ENCODE measurements at places on chromosomes 7 and 10.

DNA sequence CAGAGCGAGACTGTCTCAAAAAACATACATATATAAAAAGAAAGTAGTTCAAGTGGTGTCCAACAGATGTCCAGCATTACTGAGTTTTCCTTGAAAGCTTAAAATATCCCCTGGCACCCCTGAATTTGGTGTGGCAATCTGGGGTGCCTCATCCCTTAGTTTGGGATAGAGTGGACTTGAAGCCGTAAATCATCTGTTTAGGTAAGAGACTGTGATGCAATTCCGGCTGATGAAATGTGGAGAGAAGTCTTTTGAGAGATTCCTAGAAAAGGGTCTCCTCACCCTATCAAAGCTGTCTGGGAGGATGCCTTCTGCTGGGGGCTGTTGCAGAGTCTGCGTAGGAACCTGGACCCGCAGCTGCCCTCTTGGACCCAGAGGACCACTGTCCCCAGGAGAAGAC, 408.0 kb downstream of the RPS24 start:
- no peak for DNase-seq

DNA sequence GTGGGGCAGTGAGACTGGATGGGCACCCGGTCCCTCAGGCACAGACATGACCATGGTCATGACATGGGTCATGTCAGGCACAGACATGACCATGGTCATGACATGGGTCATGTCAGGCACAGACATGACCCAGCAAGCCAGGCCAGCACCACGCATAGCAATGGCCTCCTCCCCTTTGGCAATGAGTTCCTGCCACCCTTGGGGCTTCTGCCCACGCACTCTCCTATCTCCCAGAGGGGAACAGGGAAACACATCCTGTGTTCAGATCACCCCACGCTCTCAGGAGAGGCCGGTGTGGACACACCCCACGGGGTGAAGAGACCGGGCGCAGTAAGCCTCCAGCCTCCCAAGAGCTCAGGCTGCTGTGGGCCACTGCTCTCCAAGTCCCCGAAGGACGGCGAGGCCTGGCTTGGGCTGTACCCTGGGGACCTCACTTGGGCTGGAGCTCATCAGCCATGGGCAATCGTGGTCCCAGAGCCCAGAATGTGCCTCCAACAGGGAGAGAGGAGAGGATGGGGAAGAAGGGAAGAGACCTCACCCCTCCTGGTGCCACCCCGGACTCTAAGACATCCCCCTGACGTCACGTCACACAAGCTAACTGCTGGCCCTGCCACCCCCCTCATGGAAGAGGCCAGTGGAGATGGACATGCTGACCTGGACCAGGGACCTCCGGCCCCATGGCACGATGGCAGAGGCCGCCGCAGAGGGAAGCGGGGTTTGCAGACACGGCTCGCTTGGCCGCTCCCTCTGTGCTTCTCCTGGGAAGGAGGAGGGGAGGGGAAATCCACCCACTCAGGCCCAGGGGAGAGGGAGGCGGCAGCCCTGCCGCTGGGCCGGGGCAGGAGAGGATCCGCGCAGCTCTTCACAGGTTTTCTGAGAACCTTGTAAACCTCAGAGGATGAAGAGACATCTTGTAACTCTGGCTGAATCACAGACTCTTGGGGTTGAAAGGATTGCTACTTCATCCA, 269.6 kb downstream of the ELFN1 start:
- no peak for DNase-seq

GRCh38 chr7:80213814-80214213, 79.2 kb downstream of the GNAI1 start:
- no peak for DNase-seq

DNA sequence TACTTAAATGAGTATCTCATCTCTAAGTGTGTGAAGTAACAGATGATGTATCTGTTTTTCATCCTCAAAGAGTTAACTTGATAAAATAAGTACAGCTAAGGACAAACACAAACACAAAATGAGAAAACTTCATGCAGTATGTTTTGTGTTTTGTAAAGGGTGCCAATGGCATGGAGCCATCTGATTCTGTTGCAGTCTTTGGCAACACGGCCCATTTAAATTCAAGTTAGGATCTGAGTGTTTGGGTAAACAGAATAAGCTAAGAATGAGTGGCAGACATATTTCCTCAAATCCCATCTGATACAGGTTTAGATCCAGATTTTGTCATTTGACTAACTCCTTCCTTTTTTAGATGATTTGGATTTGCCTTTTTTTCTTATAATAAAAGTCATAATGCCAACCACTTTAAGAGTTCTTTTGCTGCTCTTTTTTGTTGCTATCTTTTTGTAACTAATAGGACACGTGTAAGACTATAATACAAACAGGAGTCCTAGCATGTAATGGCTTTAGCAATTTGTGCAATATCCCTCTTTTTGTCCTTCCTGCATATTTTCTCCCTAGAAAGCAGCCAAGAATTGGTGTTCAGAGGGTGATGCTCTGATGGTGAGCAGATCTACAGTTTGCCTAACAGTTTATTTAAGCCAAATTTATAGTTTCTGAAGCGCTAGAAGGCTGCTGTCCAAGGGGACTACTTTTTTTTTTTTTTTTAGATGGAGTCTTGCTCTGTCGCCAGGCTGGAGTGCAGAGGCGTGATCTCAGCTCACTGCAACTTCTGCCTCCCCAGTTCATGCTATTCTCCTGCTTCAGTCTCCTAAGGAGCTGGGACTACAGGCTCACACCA, 18.9 kb upstream of the ACTA2 start:
- DNase-seq = no peak

- no peak for DNase-seq
These were observed 24.5 kb downstream of the FOXK1 start for GRCh38 chr7:4706384-4707216.

DNA sequence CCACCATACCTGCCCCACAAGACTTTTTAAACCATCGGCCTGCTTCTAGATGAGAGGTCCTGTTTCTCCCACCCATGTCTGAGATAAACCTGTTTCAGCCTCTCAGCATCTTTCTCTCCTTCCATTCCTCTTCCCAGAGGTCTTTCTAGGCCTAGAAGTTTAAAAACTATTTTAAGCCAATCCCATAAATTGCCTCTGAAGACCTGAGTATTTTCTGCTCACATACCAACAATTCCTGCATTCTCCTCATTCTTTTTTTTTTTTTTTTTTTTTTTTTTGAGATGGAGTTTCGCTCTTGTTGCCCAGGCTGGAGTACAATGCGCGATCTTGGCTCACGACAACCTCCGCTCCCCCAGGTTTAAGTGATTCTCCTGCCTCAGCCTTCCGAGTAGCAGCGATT, 262.9 kb upstream of the AUTS2 start:
- DNase-seq = no peak

- no peak for DNase-seq
These were observed 16.5 kb downstream of the DIP2C start for GRCh38 chr10:672992-673391.

DNA sequence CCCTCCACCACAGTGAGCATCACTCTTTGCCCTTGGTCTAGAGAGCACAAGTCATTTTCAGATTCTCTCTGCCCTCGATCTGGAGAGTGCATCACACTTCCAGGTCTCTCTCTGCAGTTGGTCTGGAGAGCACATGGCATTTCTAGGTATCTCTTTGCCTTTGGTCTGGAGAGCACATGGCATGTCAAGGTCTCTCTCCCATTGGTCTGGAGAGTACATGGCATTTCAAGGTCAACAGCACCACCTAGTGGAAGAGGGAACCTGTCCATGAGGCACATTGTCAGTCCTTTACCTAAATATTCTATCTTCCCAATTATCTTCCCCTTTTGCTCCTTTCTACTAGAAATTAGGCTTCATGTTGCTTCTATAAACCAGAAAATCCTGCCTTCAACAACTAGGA, 1139.4 kb downstream of the XPNPEP1 start:
- DNase-seq = no peak

GRCh38 chr10:113127901-113128283, 177.8 kb downstream of the TCF7L2 start:
- DNase-seq = no peak

GRCh38 chr7:26444555-26444954, 152.9 kb downstream of the SNX10 start:
- no peak for DNase-seq

DNA sequence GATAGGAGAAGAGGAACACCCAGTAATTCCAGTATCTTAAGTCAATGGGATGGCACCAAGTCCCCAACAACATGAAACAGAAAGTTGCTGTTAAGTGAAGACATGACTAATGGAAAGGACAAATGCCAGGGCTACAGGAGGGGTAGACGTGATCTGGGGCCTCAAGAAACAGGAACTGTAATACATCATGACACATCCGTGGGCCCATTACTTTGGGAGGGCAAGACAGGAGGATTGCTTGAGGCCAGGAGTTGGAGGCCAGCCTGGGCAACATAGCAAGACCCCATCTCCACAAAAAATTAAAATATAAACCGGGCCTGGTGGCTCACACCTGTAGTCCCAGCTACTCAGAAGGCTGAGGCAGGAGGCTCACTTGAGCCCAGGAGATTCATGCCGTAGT, 408.6 kb upstream of the PRKCQ start:
- peak; percentile 4 for DNase-seq

DNA sequence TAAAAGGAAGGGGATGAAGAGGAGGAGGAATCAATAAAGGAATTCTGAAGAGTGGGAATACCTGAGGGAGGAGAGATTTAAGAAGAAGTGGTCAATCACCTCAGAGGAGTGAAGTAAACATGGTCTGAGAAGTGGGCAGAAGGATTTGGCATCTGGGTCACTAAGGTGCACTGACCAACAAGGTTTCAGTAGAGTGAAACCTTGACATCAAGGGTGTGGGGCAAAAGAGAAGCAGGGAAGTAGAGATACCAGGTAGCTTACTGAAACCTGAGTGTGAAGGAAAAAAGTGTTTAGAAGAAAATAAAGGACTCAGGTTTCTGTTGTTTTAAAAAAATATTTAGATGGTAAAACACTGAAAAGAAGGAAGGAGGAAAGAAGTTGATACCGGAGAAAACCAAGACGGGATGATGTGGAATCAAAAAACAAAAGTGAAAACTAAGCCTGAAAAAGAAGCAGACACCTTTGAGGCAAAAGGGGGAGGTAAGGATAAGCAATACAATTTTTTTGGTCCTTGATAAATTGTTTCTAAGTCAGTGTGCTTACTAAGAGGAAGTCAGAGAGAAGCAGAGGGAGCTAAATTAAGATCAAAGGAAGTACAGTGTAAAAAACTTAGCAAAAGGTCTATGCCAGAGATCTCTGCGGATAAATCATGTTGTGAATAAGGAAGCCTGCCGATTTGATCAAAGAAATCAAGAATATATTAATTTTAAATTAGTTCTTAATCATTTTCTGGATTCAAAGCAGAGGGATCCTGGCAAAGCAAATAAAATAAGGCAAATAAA, 137.2 kb upstream of the GPR22 start:
- DNase-seq = no peak

- no peak for DNase-seq
These were observed 84.3 kb downstream of the CREM start for GRCh38 chr10:35210961-35211360.

DNA sequence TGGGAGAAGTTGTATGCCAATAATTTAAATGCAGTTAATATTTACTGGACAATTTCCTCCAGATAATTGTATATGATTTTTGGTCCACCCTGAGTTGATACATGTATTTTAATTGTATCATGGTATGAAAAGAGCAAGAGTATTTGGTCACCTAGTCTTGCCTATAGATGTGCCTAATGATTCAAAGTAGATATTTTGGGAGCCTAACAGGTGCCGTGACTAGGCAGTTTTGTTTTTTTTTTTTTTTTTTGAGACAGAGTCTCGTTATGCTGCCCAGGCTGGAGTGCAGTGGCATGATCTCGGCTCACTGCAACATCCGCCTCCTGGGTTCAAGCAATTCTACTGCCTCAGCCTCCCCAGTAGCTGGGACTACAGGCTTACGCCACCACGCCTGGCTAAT, 59.3 kb upstream of the ATRNL1 start:
- DNase-seq = no peak

DNA sequence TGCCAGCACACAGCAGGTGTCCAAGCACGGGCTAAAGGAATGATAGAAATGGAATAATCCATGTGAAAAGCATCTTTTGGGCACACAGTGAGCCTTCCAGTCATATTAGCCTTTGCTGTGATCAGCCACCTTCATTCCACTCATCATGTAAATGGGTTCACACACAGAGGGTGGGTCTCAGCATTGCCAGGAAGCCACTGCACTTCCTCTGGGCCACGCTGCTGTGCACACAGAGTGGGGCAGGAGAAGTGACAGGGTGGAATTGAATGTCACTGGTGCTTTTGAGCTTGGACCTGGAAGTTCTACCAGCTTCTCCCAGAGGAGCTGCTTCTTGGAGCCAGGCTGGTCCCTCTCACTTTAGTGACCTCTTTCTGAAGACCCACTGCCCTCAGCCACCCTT, 203.5 kb downstream of the USP6NL start:
- no peak for DNase-seq

GRCh38 chr7:97771576-97771975, 39.7 kb downstream of the TAC1 start:
- DNase-seq = no peak

- DNase-seq = no peak
These were observed 1046.9 kb downstream of the TYW1 start for GRCh38 chr7:68043546-68043945.

DNA sequence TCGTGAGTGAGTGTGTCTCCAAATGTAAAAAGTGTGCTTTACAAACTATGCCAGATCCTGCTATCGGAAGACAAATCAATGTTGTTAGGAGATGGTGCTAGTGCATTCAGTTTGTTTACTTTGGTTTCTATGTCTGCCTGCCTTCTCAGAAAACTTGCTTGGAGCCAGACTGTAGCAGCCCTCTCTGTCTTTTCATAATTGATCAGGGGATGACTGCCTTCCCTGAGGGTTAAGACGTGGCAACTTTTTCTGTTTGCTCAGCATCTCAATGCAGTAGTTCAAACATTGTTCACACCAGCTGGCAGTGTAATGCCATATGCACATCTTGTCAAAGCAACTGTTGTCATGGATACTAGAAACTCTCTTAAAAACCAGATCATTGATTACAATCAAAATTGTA, 118.5 kb downstream of the FOXP2 start:
- DNase-seq = no peak

- DNase-seq = no peak
These were observed 142.6 kb upstream of the ASAH2 start for GRCh38 chr10:50393784-50394467.

DNA sequence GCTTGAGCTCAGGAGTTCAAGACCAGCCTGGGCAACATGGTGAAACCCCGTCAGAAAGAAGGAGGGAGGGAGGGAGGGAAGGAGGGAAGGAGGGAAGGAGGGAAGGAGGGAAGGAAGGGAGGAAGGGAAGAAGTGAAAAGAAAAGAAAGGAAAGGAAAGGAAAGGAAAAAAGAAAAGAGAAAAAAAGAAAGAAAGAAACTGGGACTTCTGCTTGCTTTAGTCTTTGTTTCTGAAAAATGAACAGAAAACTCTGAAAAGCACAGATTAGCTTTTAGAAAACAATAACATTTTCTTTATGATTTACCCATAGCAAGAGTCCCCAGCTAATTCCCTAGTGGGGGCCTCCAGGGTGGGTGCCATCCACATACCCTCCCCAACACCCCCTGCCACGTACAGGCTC, 46.8 kb downstream of the ATOH7 start:
- DNase-seq = no peak

- DNase-seq = no peak
These were observed 117.9 kb downstream of the AOAH start for GRCh38 chr7:36606153-36606975.

- no peak for DNase-seq
These were observed 9.2 kb downstream of the SGMS1 start for GRCh38 chr10:50614444-50615137.

- DNase-seq = no peak
These were observed 27.9 kb upstream of the NPFFR1 start for GRCh38 chr10:70311698-70312097.

- no peak for DNase-seq
These were observed 45.0 kb downstream of the ESYT2 start for GRCh38 chr7:158784270-158784669.

All from stimulated activated CD8-positive, alpha-beta memory T cell treated with anti-CD3 and anti-CD28 coated beads, Interleukin-4, amount 100 ng/mL, for 24 hours (primary cell).